ENCODE measurements at places on chromosomes 6 and 20.

DNA sequence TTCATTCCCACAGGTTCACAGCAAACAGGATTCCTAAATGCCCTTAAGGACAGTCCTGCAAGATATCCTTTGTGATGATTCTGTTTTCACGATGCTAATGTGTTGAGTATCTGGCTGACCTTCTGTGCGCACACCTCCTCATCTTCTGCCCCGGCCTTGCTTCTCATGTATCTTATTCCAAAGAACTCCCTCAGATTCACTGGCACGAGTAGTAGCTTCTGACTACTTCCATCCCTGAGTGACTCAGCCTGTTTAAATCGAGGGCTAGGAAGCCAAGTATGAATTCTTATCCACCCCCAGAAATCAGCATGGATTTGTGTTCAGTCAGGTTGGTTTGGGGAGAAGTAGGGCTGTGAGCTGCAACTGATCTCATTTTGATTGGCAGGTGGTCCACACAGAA is 190.2 kb upstream of the SNX9 start:
- no peak for DNase-seq

GRCh38 chr6:5782783-5783547 is 223.8 kb downstream of the NRN1 start:
- no peak for DNase-seq

GRCh38 chr6:84072442-84072997 is 38.9 kb downstream of the MRAP2 start:
- no peak for DNase-seq

- no peak for DNase-seq
Observed at GRCh38 chr6:146422789-146423375, 120.8 kb upstream of the RAB32 start.

DNA sequence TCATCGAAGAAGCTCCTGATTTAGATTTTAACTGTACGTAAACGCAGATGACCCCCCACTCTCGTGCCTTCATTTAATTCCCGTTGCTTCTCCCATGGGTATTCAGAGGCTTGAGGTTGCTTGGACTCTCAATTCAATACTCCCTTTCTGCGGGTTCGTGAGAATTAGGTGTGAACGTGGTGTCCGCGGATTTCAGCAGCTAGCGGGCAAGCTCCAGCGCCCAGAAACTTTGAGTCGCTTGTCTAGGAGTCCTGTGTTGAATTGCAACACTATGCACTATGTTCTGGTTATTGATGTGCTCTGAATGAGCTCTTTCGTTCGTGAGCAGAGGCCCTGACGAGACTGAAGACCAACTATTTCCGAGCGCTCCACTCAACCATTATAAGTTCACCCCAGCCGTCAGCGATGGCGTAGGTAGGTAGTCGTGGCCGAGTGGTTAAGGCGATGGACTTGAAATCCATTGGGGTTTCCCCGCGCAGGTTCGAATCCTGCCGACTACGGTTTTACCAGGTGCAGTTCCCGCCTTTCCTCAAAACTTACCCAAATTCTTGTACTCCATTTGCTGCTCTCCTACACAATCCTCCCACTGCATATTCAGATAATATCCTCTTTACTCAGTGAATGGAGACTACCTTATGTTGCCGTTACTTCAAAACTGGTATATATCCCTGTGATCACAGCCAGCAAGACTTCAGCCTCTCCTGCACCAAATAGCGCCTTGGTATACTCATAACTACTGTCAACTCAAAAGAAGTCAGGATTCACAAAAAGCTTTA is 72.6 kb upstream of the ZNF184 start:
- no peak for DNase-seq

Data from activated T-cell treated with anti-CD3 and anti-CD28 coated beads, Interleukin-2, amount 50 U/mL, for 1 hour (primary cell).